ENCODE measurements at places on chromosomes 3 and 15.
A peak's percentile ranks its signal among the peaks of the same experiment; 100 is the strongest.

GRCh38 chr3:118477768-118478167, 556.9 kb downstream of the IGSF11 start:
- no peak for DNase-seq

GRCh38 chr3:73510334-73510733, 114.4 kb downstream of the PDZRN3 start:
- DNase-seq: no peak

GRCh38 chr3:9347081-9347480, 15.8 kb upstream of the THUMPD3 start:
- DNase-seq: no peak

- DNase-seq: no peak
Observed at GRCh38 chr3:108153451-108153981, 62.7 kb upstream of the CD47 start.

GRCh38 chr15:37764733-37765191, 169.7 kb upstream of the TMCO5A start:
- no peak for DNase-seq

- DNase-seq: no peak
Observed at GRCh38 chr3:40649346-40649745, 124.6 kb downstream of the ZNF621 start.

DNA sequence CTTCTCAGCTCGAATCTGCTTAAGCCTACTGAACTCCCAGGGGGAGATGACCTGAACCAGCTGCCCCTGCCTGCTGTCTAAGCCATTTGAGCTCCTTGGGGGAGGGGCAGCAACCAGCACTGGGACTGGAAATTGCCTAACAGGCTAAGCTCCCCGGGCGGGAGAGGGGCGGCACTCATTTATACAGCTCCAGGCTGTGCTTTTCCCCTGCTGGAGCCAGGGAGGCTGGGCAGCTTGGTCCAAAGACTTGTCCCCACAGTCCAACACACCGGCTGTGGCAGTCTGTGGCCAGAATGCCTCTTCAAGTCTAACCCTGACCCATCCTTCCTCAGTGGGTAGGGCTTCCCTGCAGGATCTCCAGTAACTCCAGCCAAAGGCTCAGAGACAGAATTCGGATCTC, 1241.5 kb downstream of the ROBO2 start:
- no peak for DNase-seq

GRCh38 chr3:154310840-154311239, 13.4 kb downstream of the DHX36 start:
- DNase-seq: no peak

- DNase-seq: peak; percentile 96
Observed at GRCh38 chr3:184320104-184320445, 5.7 kb downstream of the EIF4G1 start.

- DNase-seq: no peak
Observed at GRCh38 chr3:175003590-175003989, 144.5 kb downstream of the NAALADL2 start.

DNA sequence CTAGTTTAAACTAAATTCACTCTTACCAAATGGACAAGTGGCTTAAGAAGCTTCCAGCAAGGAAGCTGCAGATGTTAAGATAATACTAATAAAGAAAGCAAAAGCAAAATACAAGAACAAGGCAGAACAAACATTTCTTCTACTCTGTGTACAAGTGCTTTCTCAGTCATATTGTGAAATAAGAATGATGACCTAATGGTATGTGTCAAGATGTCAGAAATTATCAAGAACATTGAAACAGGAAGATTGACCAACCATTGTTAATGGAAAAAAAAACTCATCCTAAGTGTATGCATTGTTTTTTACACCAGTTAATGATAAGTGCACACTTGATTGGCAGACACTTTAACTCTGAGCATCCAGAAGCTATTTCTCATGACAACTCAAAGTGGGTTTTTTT, 65.4 kb upstream of the P2RY1 start:
- no peak for DNase-seq

DNA sequence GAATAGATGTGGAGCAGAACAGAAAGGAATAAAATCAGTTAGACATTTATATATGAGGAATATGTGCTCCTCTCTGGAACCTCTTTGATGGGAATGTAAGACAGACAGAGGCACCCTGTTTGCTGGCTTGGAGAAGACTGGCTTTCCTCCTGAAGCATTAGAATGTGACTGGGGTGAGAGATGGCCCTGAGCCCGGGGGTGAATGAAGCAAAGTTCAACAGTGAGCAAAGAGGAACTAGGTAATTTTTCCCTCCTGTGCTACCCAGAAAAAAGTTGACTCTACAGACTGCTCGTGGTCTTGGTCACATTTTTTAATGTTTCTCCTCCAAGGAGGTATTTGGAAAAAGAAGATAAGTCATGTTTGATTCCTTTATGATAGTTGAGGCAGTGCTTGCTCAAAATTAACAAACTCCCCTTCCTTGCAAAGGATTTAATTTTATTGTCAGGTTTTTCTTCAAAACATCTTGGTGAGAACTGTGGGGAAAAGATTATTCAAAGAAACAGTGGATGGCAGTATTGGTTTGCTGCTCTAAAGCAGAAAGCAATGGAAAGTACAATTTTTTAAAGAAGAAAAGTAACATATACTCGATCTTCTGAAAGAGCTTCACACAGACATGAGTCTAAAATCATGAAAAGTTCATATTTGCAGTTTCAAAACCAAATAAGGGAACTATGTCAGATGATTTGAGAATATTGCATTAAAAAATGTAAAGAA, 370.4 kb upstream of the CDIN1 start:
- no peak for DNase-seq

DNA sequence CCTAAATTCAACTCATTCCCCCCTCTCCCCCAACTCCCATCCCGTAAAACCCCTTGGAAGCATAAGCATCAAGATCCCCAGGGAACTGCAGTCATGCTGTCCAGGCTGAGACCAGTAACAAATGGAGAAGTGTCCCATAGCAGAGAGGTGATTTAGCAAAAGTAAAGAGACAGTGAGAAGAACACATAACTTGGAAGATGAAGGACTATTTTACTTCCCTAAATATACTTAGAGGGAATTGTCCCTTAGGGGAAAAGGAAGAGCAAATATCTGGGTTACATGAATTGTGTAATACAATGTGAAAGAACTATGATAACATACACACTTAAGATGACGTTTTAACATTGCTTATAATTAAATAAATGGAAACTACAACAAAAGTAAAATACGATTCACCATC, 61.6 kb upstream of the LRRFIP2 start:
- DNase-seq: no peak

DNA sequence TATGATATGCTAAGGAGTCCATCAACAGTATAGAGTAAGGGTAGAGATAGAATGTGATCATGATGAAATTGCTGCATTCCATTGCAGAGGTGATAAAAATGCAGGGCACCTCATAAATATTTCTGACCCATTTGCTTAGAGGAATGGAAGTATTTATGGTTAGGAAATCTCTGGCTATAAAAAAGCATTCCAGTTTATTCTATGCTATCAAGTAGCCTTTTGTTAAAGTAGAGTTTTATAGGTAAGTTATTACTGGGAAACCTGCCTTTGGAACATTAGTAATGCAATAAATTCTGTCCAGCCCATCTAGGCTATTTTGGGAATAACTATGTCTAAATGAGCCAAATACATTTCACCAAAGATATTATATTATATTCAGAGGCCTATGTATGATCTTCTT, 19.8 kb upstream of the STRIT1 start:
- DNase-seq: no peak

DNA sequence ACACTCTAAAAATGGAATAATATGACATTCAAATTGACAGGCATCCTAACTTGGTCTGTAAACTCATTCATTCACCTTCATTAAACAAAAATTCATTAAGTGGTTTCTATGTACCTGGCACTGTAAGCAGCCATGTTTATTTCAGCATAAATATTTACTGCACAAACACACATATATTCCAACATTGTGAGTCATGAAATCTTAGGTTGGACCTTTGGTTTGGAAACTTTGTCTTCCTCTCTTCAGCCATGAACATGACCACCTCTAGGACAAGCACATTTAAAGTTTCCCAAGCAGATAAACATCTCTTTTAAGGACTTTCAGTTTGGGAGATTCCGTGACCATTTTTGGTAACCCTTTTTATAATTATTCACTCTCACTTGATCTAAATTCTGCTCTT, 131.8 kb downstream of the TPRG1 start:
- DNase-seq: no peak

- peak; percentile 7 for DNase-seq
Observed at GRCh38 chr3:158539414-158540014, 31.5 kb upstream of the MLF1 start.
